ENCODE measurements at places on chromosomes 16 and 17.

DNA sequence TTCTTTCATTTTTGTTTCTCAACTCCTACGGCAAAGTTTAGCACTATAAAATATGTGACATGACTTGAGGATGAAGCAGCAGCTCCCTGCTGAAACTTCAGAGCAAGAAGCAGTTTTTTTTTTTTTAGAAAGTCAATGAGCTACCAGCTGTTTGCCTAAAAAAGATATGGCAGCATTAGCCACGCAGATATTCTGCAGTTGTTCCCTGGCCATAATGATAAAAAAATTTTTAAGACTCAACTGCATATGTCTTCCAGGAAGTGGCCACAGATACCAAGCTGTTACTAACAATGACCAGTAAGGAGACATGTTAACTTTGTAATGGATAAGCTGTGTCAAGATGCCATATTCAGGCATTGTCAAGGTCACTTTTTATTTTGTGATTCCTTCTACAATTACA lies 319.6 kb upstream of the CDH11 start:
- DNase-seq, result no peak

- no peak for DNase-seq
Measured at GRCh38 chr17:36475346-36475970, 11.0 kb upstream of the ZNHIT3 start.

DNA sequence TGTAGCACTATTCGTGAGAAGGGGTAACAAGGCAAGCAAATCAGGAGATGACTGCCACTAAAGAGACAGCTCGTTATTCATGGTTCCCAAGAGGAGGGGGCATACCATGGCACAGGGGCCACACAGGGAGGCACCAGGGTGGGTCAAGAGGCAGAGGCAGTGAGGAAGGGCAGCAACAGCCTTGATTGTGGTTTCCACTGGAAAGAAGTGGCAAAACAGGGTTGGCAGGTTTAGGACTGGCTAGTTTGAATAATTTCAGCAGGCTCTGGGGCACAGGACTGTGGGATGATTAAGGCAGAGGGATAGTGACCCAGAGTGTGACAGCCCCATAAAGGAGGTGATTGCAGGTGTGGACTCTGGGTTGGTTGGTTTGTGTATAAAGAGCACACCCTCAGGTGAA lies 188.9 kb downstream of the CBLN1 start:
- DNase-seq, result no peak

- no peak for DNase-seq
Measured at GRCh38 chr17:5804251-5804650, 219.9 kb upstream of the NLRP1 start.

- no peak for DNase-seq
Measured at GRCh38 chr17:50129353-50129727, 620 bp downstream of the SAMD14 start.

DNA sequence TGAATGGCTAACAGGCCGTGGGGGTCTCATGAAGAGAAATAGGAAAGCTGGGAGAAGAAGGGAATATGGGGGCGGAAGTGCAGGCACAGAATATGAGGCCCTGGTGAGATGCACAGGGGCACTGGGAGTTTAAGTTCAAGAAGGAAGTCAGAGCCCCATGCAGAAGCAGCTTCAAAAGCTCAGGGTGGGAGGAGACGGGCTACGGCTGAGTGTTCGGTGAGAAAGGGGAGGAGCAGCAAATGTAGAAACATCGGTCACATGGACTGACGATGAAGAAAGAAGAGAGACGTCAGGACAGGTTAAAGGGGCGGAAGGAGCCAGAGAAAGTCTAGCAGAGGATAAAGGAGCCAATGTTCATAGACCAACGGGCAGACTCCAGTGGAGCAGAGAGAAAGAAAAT lies 204.5 kb upstream of the ZFHX3 start:
- DNase-seq, result no peak

GRCh38 chr16:66146798-66147197 lies 219.7 kb upstream of the CDH5 start:
- DNase-seq, result no peak

- DNase-seq, result no peak
Measured at GRCh38 chr16:10242916-10243315, 60.7 kb upstream of the GRIN2A start.

- no peak for DNase-seq
Measured at GRCh38 chr17:19763416-19763815, 15.3 kb upstream of the ALDH3A1 start.

- no peak for DNase-seq
Measured at GRCh38 chr17:73291260-73291801, 20.5 kb downstream of the CDC42EP4 start.

DNA sequence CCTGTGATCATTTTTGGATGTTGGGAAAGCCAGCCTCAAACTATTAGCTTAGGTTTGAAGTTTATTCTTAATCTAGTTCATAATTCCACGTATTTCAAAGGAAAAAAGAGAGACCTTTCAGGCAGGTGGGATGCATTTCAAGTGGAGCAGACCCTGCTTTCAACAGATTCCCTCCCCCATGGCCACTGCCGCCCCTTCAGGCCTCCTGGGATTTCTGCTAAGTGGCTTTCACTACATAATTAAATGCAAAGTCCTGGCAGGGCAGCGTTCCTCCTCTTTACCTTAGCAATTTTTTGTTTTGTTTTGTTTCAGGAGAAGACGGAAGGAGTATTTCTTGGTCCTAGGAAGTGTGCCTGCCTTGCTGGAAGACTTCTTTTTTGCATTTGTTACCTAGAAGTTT lies 36.6 kb downstream of the MAF start:
- DNase-seq, result no peak

DNA sequence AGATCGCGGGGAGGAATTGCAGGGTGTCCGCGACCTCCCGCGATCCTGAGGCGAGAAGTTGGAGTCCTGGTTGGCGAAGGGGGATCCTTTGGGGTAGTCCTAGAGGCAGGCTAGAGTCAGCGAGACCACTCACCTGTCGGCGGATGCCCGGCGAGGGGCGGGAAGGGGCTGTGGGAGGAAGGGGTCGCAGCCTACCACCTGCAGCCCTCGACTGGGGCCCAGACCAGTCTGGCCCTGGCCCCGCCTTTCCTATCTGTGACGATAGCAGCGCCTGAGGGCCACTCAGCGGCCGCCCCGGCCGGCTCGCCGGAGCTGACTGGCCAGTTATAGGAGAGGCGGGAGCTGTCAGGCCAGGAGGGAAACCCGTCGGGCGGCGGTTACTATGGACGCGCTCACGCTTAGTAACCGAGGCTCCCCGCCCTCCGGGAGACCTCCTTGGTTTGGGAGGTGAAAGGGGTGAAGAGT lies at the start of gene TEKT3:
TSS of gene TEKT3 (minus strand) at position 213 of the 465 bp plus-strand sequence. CDS start 10,012 bp downstream, outside the sequence.
- no peak for DNase-seq

GRCh38 chr16:14013571-14014283 lies 57.4 kb upstream of the MRTFB start:
- no peak for DNase-seq

DNA sequence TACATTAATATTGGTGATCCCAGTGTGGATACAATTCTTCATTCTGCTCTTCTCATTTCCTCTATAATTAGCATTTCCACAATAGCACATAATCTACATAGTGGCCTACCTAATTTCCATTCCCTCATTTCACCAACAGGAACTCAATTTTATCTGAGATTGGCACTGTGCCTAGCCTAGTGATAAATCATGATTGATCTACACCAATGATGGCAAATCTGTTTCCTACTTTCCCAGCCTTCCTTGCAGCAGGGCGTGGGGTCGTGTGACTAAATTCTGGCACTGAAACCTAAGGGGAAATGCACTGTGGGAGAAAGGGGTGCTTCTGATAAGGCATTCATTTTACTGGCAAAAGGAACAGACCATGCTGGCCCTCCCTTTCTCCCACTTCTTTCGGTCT lies 66.6 kb upstream of the TOM1L1 start:
- no peak for DNase-seq

DNA sequence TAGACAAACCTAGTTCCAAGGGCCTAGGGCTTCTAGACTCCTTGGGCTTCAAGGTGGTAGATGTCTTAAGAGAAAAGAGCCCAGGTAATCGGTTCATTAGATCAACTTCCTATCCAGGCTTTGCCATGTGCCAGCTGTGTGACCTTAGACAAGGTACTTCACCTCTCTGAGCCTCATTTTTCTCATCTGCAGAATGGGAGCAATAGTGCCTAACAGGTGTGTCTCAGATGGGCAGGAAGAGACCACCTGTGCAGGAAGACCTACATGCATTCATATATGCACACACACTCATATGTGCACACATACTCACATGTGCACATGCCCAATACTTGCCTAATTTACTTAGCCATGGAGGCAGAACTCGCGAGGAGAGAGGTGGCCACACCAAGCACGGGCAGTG lies 15.7 kb downstream of the SLC12A3 start:
- DNase-seq, result no peak

- no peak for DNase-seq
Measured at GRCh38 chr16:56795011-56795410, 65.1 kb downstream of the NUP93 start.

- no peak for DNase-seq
Measured at GRCh38 chr16:83799336-83799735, 8.4 kb upstream of the HSBP1 start.

DNA sequence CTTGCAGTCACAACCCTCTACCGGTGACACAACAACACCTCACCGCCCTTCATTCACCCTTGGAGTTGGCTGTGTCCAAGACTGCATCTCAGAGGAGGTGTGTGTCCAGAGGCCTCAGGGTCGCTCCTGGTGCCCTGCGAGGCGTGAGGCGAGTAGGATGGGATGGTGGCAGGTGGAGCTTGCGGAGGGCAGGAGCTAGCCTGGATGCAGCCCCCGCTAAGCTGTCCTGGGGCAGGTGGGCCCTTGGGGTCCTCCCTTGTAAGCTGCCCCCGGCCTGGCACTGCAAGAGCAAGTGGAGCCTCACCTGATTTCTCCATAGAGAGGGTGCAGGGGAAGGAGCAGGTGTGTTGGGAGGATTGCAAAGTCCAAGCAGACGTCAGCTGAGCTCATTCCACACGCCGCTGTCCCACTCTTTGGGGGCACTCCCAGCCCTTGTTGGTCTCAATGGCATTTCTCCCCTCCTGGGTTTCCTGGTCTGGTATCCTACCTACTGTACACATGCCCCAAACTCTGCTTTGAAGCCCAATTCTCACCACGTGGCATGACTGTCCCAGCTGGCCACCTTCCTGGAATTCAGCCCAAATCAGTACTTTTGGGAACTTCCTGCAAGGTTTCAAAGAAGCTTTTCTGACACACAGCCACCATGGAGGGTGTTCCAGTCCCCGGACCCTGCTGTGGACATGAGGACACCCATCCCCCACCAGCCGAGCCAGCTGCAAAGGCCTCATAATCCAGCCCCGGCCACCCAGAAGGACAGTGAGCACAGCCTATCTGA lies 18.1 kb upstream of the ICAM2 start:
- no peak for DNase-seq

- no peak for DNase-seq
Measured at GRCh38 chr16:49598383-49599170, 225.0 kb downstream of the C16orf78 start.

DNA sequence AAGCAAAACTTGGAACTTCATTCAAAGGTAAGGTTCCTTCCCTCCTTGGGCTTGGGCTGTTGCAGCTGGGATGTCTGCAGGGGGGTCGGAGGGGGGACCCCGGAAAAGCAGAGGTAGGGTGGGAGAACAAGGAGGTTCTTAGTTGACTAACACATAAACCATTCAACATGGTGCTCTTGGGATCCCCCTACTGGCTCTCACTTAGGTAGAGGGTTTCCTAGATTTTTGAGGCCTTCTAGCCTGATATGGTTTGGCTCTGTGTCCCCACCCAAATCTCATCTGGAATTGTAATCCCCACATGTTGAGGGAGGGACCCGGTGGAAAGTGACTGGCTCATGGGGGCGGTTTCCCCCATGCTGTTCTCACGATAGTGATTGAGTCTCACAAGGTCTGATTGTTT lies 93.9 kb downstream of the RGS9 start:
- no peak for DNase-seq

GRCh38 chr17:63772801-63773271 lies 561 bp downstream of the CCDC47 start:
- no peak for DNase-seq

DNA sequence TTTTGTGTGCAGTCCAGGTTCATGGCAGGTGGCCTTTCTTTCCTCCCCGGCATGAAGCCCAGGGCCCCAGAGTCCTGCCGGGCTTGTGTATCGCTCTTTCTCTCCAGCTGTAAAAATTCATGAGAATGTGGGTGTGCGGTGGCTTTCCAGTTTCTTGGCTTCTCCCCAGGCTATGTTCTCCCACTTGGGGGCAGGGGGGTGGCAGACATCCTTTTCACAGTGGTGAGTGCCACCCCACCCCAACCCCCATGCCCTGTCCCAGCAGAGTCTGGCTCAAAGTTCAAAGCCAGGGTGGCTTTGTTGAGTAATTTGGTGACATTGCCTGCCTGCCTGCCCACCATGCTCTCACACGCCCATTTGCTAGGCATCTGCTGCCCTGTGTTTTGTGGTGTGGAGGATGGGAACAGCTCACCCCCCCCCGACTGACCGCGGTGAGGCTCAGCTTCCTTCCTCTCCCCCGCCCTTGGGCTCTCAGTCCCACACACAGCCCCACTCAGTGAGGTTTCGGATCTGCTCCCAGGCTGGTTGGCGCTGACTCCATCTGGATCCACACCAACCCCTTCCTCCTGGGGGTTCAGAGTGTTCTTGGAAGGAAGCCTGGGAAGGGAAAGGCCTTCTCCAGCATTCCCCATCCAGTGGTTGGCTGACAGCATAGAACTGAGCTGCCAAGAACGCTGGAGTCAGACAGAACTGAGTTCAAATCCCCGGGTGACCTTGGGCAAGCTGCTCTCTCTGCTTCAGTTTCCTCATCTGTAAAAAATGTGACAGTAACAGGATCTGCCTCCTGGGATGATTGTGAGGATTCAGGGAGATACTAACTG lies 36.0 kb downstream of the CHD9 start:
- no peak for DNase-seq

DNA sequence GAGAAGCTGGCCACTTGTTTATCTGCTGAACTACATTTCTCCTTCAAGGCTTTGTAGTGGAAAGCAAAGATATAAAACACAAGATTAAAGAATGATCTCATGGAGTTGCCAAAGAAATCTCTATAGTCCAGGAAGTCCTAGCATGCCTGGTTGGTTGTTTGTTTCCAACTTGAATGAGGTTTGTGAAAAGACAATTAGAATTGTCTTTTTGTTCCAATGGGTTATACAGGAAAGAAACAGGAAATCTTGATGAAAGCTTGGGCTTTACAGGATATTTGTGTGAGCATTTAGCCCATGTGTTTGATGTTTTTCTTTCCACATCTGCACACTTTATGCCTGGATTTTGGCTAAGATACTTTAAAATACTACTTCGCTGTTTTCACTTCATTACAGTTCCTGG lies 273.4 kb downstream of the CEP112 start:
- no peak for DNase-seq

DNA sequence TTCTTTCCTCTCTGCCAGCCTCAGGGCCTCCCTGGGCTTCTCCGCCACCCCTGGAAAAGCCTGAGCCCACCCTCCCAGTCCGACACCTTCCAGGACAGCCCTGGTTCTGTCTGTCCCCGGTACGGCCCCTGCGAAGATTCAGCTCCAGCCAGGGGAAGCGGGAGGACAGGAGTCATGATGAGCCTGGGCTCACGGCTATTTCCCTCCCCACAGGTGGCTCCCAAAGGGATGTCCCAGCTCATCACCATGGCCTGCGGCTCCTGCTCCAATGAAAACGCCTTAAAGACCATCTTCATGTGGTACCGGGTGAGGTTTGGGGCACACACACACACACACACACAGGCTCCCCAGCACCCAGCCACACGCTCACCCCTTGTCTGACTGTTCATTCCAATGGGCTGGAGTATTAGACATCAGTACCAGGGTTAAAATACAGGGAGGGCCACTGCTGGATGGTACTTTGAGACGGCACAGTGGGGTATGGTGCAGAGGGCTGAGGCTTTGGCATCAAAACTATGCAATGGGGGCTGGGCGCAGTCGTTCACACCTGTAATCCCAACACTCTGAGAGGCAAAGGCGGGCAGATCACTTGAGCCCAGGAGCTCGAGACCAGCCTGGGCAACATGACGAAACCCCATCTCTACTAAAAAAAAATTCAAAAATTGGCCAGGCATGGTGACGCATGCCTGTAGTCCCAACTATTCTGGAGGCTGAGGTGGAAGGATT lies 32.8 kb downstream of the TMEM186 start:
- no peak for DNase-seq
